ENCODE measurements at places on chromosomes 13 and 19.
A peak's percentile ranks its signal among the peaks of the same experiment; 100 is the strongest.

- no peak for DNase-seq
- H3K4me3 ChIP-seq = no peak overlapping the region
- H3K27me3 ChIP-seq = no peaks in the 10 kb centered on the region
- H3K27ac ChIP-seq = no peak overlapping the region
- H3K4me1 ChIP-seq = peaks cover 7% of the 10 kb centered on the region
- no peaks in the 10 kb centered on the region for H3K36me3 ChIP-seq
Observed at GRCh38 chr19:37975596-37976515, 68.8 kb downstream of the SIPA1L3 start.

DNA sequence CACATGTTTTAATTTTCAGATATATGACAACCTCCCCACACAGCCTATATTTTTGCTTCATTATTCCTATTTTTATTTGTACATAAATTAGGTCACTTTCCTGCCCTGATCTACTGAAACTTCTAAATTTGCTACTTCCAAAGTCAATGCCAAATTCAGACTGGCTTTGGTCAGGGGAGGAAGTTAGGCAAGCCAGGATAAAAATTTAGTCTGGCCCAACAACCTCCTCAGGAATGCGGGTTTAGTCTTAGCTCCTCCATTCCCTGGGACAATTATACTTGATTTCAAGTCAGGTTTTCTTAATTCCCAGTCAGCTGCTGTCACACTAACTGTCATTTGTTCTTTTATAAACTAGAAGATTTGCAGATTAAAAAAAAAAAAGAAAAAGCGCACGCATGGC lies 84.3 kb downstream of the TM9SF2 start:
- no peak overlapping the region for H3K27ac ChIP-seq
- H3K27me3 ChIP-seq = no peaks in the 10 kb centered on the region
- H3K4me3 ChIP-seq = no peak overlapping the region
- peaks cover 5% of the 10 kb centered on the region for H3K4me1 ChIP-seq
- DNase-seq = no peak
- H3K36me3 ChIP-seq = no peaks in the 10 kb centered on the region

DNA sequence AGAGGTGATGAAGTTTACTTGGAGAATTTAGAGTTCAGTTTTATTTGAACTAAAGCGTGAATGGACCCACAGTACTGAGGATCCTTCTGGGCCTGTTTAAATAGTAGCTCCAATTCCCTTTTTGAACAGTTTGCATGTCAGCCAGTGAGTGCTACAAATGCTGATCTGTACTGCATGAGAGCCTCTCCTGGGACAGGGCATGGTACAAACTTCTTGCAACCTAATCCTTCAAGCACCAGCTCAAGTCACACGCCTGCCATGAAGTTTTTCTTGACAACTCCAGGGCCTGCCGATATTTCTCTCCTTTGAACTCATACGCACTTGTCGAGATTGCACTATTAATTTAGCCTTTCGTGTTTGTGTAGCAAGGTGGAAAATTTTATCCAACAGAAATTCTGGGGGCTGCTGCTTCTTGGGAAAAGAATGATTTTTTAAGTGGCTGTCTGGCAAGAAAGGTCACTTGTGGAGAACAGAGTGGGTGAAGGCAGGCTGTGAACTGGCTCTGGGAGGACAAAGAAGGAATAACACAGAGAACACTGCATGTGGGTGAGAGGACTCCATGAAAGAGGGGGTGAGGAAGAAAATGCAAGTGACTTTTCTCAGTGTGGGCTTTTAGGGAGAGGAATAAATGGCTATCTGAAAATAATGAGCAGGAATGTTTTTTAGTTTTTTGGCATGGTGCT lies 192.5 kb downstream of the NDFIP2 start:
- no peaks in the 10 kb centered on the region for H3K27me3 ChIP-seq
- DNase-seq = peak; percentile 37
- peaks cover 5% of the 10 kb centered on the region for H3K4me1 ChIP-seq
- no peaks in the 10 kb centered on the region for H3K36me3 ChIP-seq
- no peak overlapping the region for H3K4me3 ChIP-seq

DNA sequence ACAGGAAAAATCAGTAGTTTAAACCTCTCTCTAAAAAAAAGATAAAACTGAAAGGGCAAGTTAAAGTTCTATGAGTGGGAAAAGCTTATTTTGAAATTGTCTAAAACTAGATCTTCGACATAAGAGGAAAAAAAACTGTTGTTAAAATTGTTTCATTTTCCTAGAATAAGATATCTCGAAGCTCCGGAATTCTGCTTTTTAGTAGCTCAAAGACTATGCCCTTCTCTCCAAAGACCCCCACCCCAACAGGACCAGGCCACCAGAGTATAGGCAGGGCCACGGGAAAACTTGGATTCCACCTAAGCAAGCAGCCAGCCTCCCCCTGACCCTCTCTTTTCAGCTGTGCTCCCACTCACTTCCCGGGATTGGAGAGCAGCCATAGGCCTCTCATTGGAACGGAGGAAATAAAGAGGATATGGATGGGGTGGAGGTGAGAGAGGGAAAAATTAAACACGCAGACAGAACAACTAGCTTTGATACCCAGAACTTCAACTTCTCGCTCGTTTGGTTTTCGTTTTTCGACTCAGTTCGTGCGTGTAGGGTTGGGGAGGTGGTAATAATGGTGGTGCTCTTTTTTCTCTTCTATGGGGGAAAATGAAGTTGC lies 3.0 kb downstream of the POU4F1 start:
- no peaks in the 10 kb centered on the region for H3K36me3 ChIP-seq
- H3K4me3 ChIP-seq = no peak overlapping the region
- no peak for DNase-seq
- H3K27ac ChIP-seq = no peak overlapping the region

GRCh38 chr13:39419876-39420275 lies 183.1 kb downstream of the LHFPL6 start:
- no peaks in the 10 kb centered on the region for H3K36me3 ChIP-seq
- peaks cover 18% of the 10 kb centered on the region for H3K4me1 ChIP-seq
- H3K4me3 ChIP-seq = no peak overlapping the region
- peak; percentile 36 for DNase-seq
- no peaks in the 10 kb centered on the region for H3K27me3 ChIP-seq

DNA sequence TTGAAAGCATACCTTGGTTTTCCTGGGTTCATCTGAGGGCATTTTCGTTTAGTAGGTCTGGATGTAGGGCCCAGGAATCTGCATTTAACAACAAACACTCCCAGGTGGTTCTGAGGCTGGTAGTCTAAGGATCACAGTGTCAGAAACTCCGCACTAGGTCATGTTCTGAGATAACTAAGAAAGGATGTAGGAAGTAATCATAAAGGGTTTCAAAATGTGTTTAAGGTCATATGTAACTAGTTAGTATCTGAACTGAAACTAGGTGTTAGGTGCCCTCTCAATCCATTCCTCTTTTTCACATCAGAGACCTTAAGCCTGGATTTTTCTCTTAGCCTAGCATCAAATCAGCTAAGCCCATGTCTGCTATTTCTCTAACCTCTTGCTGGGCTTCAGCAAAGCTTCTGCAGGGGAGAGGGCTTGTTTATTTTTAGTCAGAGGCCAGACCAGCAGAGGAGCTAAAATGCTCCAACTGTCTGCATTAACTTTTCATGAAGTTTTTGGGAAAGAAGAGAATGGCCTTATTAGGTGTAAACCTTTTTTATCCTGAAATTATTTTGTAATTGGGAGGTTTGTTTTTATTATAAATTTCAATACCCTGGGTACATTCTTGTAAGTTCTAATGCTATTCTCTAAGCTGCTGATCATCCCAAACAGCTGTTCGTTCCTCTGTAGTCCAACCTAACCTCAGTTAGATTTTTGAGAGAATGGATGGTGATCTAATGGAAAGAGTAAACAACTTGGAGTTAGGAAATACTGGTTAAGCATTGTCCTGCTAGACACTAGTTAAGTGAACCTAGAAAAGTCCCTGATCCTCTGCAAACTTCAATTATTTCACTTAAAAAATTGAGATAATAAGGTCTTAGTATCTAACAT lies 262.8 kb upstream of the RFC3 start:
- no peak overlapping the region for H3K27ac ChIP-seq
- H3K36me3 ChIP-seq = no peaks in the 10 kb centered on the region
- H3K4me3 ChIP-seq = no peak overlapping the region
- no peaks in the 10 kb centered on the region for H3K27me3 ChIP-seq
- no peaks in the 10 kb centered on the region for H3K4me1 ChIP-seq
- DNase-seq = peak; percentile 36

- no peaks in the 10 kb centered on the region for H3K36me3 ChIP-seq
- H3K27ac ChIP-seq = no peak overlapping the region
- H3K27me3 ChIP-seq = no peaks in the 10 kb centered on the region
- H3K4me1 ChIP-seq = peaks cover 7% of the 10 kb centered on the region
Observed at GRCh38 chr13:36815062-36815461, 4.0 kb upstream of the RFXAP start.
